Foreskin fibroblast (primary cell): ENCODE measurements at places on chromosomes 13 and 19.

- peak; percentile 84 for DNase-seq
Measured at GRCh38 chr13:19597523-19597922, 35.9 kb upstream of the MPHOSPH8 start.

GRCh38 chr13:112697756-112698655, 8.2 kb downstream of the ATP11A start:
- no peak for DNase-seq

- DNase-seq: peak; percentile 68
Measured at GRCh38 chr13:21078501-21078900, 17.1 kb upstream of the LATS2 start.

- DNase-seq: peak; percentile 47
Measured at GRCh38 chr19:18433015-18433691, 4.8 kb downstream of the ISYNA1 start.
